ENCODE measurements at places on chromosomes 5 and 9.
A peak's percentile ranks its signal among the peaks of the same experiment; 100 is the strongest.

GRCh38 chr5:126263591-126264184 lies 159.5 kb upstream of the GRAMD2B start:
- DNase-seq: no peak

- DNase-seq: no peak
These were observed 19.5 kb downstream of the ACTL7B start for GRCh38 chr9:108836319-108836718.

DNA sequence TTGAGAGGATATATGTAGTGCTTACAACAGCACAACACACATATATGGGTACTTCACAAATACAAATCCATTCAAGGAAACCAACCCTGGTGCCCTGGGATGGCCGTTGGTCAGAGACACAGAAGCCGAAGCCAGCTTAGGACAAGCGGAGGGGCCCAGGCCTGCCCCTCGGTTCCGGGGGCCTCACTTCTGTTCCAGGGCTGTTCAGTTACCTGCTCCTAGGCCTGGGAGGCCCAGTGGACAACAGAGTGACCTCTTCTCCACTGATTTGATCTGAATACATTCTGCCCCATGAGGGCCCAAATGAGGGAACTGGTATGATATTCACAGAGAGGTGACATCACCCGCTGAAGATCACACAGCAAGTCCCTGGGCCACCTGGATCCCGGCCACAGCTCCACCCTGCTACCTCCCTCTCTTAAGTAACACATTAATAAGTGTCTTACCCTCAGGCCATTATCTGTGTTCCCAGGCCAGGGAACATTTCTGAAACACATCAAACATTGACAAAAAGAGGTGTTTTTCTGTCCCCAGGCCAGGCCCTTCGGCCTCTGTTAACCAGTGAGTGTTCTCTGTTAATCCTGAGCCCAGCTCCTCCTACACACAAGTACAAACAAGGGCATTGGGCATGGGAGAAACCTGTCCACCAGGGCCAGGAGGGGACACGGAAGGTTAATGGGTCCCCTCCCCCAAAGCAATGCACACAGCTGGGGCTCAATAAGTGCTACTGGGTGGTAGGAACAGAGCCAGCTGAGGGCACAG lies 4.5 kb upstream of the GRHPR start:
- DNase-seq: no peak

GRCh38 chr5:106699796-106700195 lies 970.9 kb downstream of the EFNA5 start:
- DNase-seq: no peak

DNA sequence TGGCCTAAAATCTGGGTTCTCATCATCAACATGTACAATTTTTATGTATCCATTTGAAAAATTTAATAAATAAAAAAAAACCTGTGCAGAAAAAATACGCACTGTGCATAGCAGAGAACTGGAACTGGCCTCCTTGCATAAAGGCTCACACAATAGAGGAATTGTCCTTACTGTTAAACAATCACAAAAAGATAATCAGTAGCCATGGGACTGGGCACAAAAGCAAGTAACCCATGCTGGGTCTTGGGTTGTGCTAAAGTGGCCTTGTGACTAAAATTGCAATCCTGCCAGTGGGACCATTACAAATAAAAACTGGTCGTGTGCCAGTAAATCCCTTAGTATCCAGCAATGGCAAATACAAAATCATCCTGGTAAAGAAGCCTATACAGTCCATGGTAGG lies 1646.6 kb downstream of the MAT2B start:
- DNase-seq: no peak

GRCh38 chr5:11985993-11986392 lies 81.7 kb upstream of the CTNND2 start:
- no peak for DNase-seq

DNA sequence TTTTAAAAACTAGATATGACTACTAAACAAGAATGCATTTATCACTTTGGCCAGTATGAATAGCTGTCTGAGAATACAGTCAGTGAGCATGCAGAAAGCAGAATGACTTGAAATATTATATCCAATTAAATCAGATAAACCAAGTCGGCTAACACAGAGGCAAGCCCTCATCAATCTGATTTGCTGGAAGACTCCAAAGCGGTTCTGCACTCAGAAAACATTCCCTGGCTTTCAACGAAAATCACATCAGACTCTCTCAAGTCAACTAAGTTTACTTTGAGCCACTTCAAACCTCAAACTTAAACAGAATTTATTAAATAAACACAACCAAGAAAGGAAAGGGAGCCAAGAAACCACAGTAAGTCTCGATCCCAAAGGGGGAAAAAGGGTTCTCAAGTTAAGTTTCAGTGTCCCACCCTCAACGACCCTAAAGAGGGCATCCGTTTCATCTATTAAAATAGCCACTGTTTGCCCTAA lies 1.4 kb downstream of the MYO10 start:
- DNase-seq: peak; percentile 50

DNA sequence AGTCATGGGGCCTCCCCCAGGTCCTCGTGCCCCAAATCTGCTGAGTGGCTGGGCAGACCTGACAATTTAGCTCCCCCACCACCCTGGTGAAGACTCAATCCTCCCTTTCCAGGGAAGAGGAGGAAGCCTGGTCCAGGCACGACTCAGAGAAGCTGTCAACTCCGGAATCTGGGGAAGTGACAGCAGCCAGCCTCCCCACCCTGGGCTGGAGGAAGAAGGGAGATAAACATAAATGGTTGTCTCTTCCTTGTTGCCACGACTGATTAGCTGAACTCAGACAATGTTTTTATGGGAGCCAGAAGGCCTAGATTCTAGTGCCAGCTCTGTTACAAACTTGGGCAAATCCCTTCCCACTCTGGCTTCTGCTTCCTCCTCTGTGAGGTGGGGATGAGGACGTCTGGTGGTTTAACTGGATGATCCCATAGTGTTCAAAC lies 15.4 kb downstream of the CCDC69 start:
- no peak for DNase-seq

- no peak for DNase-seq
These were observed 32.7 kb upstream of the GABRP start for GRCh38 chr5:170750791-170751190.

DNA sequence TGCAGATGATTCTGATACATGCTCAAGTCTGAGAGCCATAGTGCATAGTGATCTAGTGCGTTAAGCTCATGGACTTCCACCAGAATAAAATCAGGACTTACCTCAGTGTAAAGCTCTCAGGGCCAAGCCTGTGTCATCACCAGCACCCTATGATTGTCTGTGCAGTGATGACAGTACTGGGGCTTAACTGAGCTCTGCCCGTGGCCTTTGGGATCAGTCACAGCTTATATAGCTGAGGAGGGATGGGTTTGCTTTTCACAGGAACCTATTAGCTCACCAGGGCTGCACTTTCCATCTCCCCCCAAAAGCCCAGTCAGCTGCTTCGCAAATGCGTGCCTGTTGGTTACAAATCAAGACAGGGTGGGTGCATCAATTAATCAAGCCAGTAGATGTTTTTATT lies 246.9 kb downstream of the NR3C1 start:
- DNase-seq: no peak

DNA sequence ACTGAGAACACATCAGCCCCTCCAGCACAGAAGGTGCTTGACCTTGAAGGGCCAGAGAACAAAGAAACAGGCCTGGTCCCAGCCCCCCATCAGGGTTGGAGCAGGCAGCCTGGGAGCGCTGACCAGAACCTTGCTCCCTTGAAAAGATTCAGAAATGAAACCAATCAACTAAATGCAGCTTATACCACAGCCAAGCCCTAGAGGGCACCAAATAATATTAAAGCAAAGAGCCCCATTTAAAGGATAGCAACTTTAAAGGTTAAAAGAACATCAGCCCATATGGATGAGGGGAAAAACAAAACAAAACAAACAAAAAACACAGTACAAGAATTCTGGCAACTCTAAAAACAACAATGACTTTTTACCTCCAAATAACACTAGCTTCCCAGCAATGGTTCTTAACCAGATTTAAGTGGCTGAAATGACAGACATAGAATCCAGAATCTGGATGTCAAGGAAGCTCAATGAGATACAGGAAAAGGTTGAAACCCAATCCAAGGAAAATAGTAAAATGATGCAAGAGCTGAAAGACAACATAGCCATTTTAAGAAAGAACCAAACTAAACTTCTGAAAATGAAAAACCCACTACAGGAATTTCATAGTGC lies 471.9 kb downstream of the MTRR start:
- no peak for DNase-seq

DNA sequence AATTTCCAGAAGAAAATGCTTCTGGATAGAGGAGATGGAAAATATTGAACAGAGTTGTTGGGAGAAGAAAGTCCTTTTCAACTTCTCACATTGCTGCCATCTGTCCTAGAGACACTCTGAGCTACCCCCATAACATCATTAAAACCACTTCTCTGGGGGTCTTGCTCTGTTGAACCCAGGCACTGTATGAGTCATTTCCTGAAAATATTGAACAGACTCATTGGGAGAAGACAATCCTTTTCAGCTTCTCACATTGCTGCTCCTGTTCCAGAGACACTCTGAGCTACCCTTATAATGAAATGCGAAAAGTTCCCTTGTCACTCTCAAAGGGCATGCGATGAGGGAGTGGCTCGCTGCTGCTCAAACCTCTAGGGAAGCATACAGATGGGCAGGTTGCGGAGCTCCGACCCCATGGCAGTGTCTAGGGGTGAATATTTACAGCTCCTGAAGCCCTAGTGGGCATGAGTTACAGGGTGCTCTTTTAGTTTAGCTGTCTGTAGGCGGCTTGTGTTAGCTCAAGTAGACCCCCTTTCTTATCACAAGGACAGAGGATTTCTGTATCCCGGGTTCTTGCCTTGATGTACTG lies 90.7 kb downstream of the CDKN2A start:
- DNase-seq: no peak

GRCh38 chr5:110371725-110372041 lies 354.8 kb downstream of the TMEM232 start:
- no peak for DNase-seq

DNA sequence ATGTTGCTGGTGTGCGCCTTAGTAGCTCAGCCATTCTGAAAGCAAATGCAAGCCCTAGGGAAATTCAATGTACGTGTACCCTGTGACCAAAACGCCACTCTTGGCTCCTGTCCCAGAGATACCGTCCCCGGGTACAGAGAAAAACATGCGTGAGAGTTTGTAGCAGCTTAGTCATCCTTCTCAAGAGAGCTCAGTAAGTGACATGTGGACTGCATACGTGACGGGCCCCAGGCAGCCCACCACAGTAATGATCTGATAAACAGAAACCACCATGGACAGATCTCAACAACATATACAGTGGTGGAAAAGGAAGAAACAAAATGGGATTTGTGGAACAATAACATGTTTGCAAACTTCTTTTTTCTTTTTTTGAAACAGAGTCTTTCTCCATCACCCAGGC lies 45.1 kb downstream of the S1PR3 start:
- no peak for DNase-seq

GRCh38 chr5:170131235-170131634 lies 25.5 kb downstream of the FOXI1 start:
- DNase-seq: no peak

DNA sequence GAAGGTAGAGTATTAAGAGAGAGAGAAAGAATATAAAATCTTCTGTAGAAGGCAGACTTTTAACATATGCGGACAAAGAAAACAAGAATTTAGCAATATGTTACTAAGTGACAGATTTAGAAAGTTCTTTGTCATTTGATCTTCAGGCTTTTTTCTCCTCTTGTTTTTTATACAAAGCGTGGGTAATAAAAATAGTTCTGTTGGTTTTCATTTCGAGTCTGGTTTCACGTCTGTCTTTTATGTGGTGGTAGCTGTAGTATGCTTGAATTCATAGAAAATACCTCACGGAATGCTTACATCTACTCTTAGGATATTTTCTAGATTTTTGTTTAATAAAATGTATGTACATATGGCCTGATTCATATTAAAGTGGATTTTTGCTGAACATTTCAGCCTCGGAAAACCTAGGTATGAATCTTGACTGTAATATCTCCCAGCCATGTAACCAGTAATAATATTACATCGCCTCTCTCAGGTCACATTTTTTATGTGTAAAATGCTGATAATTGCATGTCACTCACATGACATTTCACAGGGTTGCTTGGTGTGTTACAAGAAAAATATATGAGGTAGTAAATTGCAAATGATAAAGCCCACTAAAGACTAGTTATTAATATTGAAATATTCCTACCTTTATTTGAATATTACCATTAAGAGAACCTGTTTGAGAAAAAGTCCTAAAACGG lies 72.5 kb upstream of the TAF11L2 start:
- no peak for DNase-seq

GRCh38 chr9:8632493-8632892 lies 832.9 kb upstream of the DMAC1 start:
- no peak for DNase-seq

DNA sequence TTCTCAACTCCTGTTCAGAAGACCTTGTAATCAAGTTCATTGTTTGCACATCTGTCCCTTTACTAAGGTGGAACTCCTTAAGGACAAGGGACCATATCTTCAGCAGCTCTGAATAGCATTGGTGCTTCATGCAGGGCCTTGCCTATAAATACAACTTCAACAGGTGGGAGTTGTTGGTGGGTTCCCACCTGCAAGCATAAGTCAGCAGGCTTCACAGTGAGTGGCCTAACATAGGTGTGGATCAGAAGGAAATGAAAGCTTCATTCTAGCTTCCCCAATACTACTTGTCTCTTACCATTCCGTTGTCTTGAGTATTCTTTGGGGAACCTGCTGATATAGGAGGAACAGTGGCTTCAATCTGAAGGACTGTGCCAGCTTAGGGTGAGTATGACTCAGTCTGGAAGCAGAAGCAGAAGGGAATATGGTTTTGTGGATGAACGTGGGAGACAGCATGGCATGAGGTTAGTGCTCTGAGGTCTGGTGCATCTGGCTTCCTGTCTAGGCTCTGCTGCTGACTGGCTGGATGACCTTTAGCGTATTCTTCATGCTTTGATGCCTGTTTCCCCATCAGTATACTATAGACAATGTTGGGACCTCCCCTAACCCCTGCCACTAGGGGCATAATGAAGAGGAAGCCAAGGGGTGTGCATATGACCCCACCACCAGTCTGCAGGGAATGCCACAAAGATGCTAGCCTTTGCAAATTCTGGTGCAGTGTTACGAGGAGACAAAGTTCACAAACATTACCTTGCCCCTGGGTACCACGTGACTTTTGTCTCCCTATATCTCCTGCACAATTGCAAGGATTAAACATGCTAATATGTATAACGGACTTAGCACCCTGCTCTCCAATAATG lies 192.3 kb downstream of the PALM2AKAP2 start:
- DNase-seq: no peak

- DNase-seq: no peak
These were observed 59.0 kb downstream of the MARCHF11 start for GRCh38 chr5:16120579-16120978.

DNA sequence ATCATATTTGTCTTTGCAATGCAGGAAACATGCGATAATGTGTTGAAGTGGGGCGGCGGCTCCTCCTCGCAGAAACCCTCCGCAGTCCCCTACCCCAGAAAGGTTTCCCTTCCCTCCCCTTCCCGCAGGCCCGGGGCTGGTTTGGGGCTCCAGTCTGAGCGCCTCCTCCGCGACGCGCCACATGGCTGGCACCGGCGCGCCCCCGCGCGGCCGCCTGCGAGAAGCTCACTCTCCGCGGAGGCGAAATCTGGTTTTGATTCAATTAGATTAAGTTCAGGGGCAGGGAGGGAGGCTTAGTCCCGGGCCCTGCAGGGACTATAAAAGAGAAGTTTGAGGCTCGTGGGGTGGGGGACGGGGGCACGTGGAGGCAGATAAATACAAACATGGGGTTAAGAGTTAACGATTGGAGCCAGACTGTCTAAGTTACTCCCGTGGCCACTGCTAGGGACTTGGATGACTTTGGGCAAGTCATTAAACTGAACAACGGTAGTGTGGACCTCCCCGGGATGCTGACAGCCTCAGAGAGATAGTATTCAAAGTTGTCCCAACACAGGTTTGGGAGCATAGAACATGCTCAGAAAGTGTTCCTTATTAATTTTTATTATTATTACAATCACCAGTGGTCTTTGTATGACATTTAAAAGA lies 69.4 kb downstream of the MSX2 start:
- DNase-seq: peak; percentile 22

- DNase-seq: no peak
These were observed 32.1 kb downstream of the MTMR12 start for GRCh38 chr5:32280656-32281081.

All from astrocyte (in vitro differentiated cells and primary cell).